T-cell (primary cell): ENCODE measurements at places on chromosomes 3 and 15.

GRCh38 chr15:27468151-27468591, 497.2 kb downstream of the GABRG3 start:
- no peaks in the 10 kb centered on the region for H3K36me3 ChIP-seq
- H3K27ac ChIP-seq = no peak overlapping the region
- no peak for DNase-seq

- H3K27me3 ChIP-seq = no peaks in the 10 kb centered on the region
- no peak overlapping the region for H3K4me3 ChIP-seq
- peaks cover 11% of the 10 kb centered on the region for H3K36me3 ChIP-seq
- no peak for DNase-seq
- H3K27ac ChIP-seq = no peak overlapping the region
Observed at GRCh38 chr15:99731336-99732123, 1.7 kb downstream of the LYSMD4 start.

- no peaks in the 10 kb centered on the region for H3K4me1 ChIP-seq
- DNase-seq = peak; percentile 11
- peak overlapping the region; percentile 19 for H3K4me3 ChIP-seq
- no peak overlapping the region for H3K27ac ChIP-seq
- no peaks in the 10 kb centered on the region for H3K36me3 ChIP-seq
Observed at GRCh38 chr15:69031013-69032001, 16.8 kb downstream of the NOX5 start.

DNA sequence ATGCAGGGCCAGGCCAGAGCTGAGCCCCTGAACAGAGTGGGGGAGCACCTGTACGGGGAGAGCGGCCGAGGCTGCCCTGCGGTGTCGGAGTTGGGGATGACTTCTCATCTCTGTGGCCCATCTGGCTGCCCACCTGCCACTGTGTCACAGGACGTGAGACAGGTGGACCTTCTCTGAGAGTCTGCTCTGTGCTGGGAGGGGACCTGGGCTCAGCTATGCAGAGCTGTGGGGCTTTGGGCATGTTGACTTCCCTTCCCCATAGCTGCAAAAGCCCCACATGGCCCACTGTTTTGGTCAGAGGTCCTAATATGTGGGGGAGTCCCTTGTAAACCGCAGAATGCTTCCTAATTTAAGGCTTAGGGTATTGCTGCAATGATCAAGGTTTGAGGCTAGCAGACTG, 68.0 kb upstream of the TRPM1 start:
- H3K4me1 ChIP-seq = peaks cover 14% of the 10 kb centered on the region
- H3K27ac ChIP-seq = no peak overlapping the region
- H3K4me3 ChIP-seq = no peak overlapping the region
